Stomach (tissue), 19 donors: ENCODE measurements at places on chromosomes 6 and 20. TPM values are rescaled to one million over a fixed set of nuclear protein-coding genes. Genes with fewer than 3 reads are reported as not detected.

SLC22A1 gene
- total RNA-seq = not detected

BTN1A1 gene
- not detected for total RNA-seq

DNA sequence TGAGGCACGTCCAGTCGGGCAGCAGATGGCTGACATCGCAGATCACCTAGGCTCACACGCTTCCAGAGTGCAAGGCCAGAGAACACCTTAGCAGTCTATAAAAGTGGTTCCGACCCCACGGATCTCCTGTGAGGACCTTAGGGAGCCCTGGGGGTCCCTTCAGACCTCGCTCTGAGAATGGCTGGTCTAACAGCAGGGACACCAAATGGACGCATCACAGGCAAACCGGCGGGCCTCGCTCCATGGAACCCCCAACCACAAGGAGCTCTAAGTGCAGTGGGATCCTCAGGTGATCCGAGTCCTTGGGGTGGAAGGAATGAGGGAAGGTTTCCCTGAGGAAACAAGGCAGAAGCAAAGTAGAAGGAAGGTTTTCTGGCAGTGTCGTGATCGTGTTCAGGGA is 135.4 kb downstream of the SMOC2 start:
- DNase-seq = no peak
- no peaks in the 10 kb centered on the region for H3K27me3 ChIP-seq
- peaks cover 9% of the 10 kb centered on the region for H3K4me1 ChIP-seq
- H3K36me3 ChIP-seq = no peaks in the 10 kb centered on the region

DNA sequence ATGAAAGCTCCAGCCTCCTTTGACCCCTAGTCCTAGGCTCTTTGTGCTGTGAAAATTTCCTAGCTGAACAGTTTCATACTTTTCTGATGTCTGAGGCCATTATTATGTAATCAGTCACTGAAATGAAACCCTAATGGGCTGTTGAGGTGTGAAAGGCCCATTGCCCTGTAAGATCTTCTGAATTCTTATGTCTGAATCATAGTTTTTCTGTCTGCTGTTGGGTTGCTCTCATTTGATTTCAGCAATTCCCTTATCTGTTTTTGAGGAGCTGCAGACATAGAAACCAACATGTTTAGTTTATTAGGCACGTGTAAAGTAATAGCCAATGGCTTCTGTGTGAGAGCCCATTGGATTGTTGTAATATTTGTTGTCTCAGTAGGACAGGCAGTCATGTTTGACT is 118.1 kb downstream of the EYA4 start:
- H3K36me3 ChIP-seq = no peaks in the 10 kb centered on the region
- H3K27ac ChIP-seq = no peak overlapping the region
- H3K4me3 ChIP-seq = no peak overlapping the region
- DNase-seq = no peak
- H3K27me3 ChIP-seq = no peaks in the 10 kb centered on the region

GRCh38 chr6:106894978-106895702 is 79.4 kb downstream of the CD24 start:
- no peak overlapping the region for H3K27ac ChIP-seq
- H3K27me3 ChIP-seq = no peaks in the 10 kb centered on the region
- DNase-seq = peak; percentile 31
- no peak overlapping the region for H3K4me3 ChIP-seq
- H3K36me3 ChIP-seq = no peaks in the 10 kb centered on the region
- no peaks in the 10 kb centered on the region for H3K4me1 ChIP-seq

DNA sequence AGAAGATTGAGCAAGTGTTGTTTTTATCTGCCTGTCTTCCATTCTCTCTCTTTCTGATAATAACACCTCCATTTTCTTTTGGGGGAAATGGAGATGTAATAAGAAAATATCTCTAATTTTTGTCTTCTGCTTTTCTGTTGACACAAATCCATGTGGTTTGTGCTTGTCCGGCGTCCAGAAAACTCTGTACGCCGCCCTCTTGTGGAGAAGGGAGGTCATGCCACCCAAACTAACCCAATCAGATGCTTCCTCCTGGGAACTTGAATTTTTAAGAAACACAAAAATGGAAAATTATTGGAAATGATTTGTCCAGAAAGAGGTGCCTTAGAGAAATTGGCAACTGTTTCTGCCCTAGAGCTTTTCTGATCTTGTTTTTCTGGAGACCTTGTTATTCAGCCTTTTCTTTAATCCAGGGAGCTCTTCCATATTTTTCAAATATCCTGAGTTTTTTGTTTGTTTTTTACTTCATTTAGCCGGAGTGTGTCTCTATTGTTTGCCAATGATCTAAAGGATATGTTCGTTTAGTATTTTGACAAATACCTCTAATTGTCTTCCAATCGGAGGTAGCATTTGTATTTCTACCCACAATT is 17.8 kb upstream of the FNDC1 start:
- no peaks in the 10 kb centered on the region for H3K36me3 ChIP-seq
- H3K27me3 ChIP-seq = no peaks in the 10 kb centered on the region
- no peak overlapping the region for H3K4me3 ChIP-seq
- no peaks in the 10 kb centered on the region for H3K4me1 ChIP-seq

DNA sequence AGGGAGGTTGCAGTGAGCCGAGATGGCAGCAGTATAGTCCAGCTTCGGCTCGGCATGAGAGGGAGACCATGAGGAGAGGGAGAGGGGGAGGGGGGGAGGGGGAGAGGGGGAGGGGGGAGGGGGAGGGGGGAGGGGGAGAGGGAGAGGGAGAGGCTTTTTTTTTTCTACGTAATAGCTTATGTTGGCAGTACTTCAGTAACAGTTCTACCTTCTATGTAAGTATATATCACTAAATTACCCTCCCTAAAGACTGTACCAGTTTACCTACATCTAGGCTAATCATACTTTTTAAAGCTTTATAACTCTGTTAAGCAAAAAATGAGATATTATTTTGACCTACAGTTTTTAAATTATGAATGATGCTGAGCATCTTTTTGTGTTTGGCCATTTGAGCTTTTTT is 13.6 kb downstream of the TM9SF4 start:
- H3K4me1 ChIP-seq = no peaks in the 10 kb centered on the region
- no peak overlapping the region for H3K27ac ChIP-seq
- no peak overlapping the region for H3K4me3 ChIP-seq
- peaks cover 9% of the 10 kb centered on the region for H3K36me3 ChIP-seq
